Hematopoietic multipotent progenitor cell treated with erythropoietin and hydrocortisone succinate and interleukin-3 and kit ligand, for 8 days (in vitro differentiated cells): ENCODE measurements at places on chromosomes 6 and 20.
A peak's percentile ranks its signal among the peaks of the same experiment; 100 is the strongest.

DNA sequence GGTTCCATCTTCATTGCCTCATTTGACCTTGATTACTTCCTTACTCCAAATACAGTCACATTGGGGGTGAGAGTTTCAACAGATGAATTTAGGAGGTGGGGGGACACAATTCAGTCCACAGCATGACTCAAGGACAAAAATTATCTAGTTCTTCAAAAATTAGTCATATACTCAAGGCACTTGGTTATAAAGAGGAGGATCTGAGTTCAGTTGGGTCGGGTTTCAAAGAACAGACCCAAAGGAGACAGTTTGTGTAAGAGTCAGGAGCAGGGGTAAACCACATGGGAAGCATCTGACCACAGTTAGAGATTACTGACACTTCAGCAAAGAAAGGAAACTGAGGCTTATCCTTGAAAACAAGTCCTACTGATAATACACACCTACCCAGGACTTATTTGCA, 138.0 kb downstream of the TBC1D7 start:
- DNase-seq: no peak

- no peak for DNase-seq
These were observed 31.5 kb upstream of the GCM1 start for GRCh38 chr6:53179961-53180651.

DNA sequence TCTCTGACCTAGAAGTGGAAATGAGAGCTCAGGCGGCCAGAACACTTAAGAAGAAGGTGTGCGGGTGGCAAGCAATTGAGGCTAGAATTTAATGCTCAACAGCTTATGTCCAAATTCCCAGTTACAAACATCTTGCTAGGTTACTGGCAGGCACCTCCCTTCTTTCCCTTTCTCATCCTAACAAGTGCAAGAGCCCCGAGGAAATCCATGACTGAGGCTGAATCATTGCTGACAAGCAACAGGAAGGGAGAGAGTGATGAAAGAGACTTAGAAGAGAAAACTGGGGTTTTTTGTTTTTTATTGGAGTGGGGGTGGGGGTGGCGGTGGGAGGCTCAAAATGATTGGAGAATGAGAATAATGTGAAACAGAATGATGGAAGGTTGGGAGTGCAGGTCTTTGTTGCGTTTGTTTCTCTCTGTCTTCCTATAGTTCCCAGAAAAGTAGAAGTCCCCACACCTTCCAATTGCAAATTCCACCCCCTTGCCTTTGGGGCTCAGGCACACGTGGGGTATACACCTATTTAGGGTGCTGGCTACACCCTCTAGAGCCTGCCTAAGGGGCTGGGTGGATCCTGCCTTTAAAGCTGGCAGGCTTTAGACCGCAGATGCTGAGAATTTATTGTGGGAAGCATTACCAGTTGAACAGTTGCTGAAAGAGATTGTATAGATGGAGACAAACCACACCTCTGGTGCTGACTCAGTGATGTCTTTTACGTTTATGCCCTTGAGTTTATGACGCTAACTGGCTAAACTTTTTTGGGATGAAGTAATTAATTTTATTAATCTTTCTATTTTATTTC, 1.4 kb downstream of the FAM83B start:
- DNase-seq: no peak

DNA sequence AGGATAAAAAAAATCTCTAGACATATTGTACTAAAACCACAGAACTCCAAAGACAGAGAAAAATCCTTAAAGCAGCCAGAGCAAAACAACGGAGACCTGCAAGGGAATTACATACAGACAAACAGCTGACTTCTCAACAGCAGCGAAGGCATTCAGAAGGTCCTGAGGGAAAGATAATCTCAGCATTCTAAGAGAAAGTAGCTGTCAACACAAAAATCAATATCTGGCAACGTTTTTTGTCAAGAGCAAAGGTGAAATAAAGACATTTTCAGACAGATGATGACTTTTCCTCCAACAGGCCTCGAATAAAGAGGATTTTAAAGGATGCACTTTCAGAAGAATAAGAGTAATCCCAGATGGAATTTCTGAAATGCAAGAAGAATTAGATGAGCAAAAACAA, 6.1 kb upstream of the SCGN start:
- no peak for DNase-seq

DNA sequence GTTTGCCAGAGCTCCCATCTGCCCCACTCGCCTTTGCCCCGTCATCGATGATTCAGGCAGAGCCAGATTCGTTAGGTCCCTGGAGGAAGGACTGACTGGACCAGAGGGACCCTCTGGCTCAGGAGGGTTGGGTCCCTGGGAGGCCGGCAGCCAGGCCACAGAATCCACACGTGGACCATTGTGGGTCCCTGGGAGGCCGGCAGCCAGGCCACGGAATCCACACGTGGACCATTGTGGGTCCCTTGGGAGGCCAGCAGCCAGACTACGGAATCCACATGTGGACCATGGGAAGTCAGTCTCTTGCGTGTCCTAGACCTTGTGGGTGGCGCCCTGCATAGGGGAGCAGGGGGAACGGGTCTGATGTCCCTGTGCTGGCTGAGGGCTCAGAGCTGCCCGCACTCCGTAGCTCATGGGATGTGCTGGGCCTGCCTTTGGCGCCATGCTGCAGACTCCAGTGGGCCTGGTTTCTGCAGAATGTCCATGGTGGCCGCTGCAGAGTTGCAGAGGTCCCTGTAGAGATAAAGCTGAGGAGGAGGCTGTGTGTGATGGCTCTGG, 23.5 kb downstream of the UCKL1 start:
- no peak for DNase-seq

DNA sequence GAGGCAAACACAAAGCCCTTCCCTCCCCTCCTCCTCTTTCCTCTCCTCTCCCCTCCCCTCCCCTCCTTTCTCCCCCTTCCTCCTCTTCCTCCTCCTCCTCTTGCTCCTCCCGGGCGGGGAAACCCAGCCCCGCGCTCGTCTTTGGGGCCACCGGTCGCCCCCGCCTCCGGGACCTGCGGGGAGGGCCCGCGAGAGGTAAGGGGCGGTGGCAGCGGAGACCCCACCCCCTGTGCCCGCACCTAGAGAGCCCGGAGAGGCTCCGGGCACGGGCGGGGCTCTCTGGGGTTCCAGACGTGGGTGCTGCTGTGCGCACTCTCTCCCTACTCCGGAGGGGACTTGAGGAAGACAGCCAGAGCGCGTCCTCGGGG, at the start of gene RIN2:
TSS of gene RIN2 (plus strand) at position 126 of the 368 bp plus-strand sequence. CDS start 131,344 bp downstream, outside the sequence.
- DNase-seq: no peak

GRCh38 chr6:25829375-25829774, 2.5 kb downstream of the SLC17A1 start:
- no peak for DNase-seq

- no peak for DNase-seq
These were observed 1.9 kb upstream of the SFT2D1 start for GRCh38 chr6:166344240-166344639.

DNA sequence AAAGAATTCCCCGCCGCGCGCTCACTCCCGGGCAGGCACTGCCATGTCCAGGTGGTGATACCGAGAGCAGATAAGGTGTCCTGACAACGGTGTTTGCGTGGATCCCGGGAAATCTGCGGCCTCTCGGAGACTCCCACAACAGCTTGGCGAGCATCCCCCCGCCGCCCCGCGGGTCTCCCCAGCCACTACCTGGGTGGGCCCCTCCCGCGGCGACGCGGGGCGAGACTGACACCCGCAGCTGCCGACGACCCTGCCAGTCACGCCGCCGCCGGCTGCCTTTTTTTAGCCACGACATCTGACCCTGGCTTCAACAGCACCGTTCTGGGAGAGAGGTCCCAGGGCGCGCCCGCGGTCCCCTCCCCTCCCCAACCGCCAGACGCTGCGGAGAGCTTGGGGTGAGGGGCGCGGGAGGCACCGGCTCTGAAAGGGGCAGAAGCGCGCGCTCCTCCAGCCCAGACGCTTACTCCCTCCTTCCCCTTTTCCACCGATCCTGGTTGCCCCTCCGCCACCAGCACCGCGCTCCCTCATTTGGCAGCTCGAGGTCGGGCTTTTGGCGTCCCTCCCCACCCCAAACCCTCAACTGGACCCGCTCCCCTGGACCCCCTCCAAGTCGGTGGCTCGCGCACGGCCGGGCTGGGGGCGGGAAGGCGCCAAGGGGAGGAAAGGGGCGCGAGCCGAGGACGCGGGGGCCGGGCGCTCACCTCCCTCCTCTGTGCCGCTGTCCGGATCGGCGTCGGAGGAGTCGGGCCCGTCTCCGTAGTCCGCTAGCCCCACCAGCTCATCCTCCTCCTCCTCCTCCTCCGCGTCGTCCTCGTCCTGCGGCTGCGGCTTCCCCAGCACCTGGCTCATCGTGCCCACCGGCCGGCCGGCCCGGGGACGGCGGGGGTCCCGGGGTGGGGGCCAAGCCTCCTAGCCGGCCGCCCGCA, 665 bp downstream of the RRAGD start:
- peak; percentile 30 for DNase-seq

DNA sequence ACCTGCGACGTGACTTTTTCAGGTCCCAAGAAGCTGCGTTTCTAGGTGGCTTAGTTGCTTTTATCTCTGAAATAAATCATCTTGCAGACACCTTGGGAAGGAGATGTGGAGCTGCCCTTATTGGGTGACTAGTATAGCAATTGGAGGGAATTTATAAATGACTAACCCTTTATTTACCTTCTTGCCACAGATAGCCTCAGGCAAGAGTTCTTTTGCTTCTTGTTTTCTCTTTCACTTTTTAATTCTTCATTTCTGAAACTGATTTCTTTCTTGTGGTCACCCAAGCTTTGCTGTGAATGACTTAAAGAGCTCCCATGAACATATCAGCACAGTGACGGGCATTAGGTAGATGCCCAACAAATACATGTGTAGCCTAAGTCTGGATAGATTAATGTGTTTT, 3.0 kb downstream of the ADGRF4 start:
- DNase-seq: no peak

DNA sequence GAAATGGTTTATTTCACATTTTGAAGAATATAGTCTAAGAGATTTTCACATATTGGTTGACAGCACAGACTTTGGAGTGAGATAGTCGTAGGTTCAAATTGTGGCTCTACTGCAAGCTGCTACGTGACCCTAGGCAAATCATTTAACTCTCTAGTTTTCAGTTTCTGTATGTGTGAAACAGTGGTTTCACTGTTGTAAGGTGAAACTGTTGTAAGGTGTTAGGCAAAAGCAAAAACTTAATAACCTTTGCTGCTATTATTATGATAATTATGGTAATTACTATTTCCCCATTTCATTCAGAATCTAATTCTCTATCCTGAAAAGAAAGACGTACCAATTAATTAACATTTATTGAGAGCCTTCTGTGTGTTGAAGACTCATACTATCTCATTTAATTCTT, 144.2 kb downstream of the REV3L start:
- DNase-seq: no peak

DNA sequence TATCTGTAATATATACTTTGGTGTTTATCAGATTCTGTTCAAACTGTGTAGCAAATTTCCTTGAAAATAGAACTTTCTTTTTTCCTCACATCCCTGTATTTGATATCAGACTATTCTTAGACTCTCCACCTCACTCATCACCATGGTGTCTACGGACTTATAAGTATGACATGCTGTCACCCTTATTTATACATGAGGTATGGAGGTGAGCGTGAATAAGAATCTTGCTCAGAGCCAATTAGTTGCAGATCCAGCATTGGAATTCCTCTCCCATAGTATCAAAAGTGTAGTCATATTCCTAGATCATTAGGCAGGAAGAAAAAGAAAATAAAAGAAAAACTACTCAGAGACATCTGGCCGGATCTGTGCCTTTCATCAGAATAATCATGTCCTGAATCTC, 43.0 kb downstream of the TPD52L1 start:
- DNase-seq: no peak

DNA sequence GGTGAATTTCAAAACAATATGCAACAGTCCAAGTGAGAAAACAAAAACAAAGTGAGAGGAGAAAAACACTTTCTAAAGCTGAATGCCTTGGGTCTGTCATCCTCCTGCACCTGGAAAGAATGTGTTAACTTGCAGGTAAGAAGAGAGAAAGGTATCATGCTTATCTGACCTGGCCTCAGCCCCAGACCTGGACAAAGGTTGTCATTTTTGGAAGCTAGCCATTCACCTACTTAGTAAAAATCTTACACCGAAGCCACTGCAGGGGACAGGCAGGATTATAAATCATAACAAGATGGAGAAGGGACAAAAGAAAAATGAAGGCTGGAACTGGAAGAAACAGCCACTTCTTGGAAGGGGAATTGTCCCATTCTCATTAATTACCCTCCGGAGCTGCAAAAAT, 69.4 kb downstream of the GFOD1 start:
- DNase-seq: no peak

GRCh38 chr6:3803627-3804468, 45.3 kb upstream of the FAM50B start:
- DNase-seq: no peak

GRCh38 chr6:130944486-130944885, 117.3 kb downstream of the SMLR1 start:
- DNase-seq: no peak

DNA sequence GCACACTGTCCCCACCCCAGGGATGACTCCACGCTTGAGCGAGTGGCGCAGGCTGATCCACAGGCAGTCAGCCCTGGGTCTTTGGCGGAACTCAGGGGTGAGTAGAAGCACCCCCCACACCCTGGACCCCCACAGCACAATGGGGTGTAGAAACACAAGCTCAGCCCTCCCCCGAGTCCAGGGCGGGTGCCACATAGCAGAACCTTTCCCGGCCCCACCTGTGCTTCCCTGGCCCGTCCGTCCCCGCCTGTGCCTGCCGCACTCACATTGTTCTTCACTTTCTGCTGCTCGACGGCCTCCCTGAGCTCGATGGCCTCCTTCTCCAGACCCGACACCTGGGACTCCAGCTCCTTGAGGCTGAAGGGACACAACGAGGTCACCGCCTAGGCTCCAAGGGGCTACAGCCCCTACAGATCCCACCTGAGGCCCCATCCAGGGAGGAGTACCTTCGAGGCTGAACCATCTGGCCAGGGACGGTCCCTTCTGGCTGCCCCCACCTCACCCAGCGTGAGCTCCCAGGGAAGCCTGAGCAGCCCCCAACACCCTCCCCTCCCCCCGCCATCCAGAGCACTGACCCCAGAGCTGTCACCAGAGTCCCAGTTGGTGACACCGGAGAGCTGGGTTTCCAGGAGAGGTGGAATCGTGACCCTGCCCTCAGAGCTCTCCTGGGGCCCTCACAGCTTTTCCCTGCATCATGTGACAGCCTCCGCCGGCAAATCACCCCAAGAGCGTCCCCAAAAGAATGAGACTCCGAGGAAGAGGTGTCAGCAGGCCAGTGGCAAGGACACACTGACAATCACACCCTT, 55.6 kb downstream of the DSTN start:
- DNase-seq: no peak
